ENCODE measurements at places on chromosomes 5 and 9. TPM values are rescaled to one million over a fixed set of nuclear protein-coding genes. Genes with fewer than 3 reads are reported as not detected.

DNA sequence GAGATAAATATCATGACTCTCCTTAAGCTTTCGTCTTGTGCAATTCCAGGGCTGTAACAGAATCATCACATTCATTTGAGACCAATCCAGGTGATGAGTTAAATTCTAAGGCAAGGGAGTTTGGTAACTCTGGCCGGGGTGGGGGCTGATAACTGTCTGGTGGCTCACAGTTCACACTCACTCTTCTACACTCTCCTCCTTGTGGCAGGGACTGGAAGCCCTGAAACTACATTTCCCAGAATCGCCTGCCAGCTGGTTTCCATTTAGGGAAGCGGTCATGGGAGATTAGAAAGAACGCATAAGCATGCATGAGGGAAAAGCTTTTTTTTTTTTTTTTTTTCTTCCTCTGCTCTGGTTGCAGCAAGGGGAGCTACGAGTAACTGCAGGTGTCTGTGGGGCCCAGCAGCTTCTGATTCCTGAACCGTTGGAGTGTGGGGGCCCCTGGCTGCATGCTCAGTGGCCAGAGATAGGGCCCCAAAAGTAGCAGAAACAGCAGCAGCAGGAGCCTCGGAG lies 154.8 kb upstream of the TBC1D2 start:
- DNase-seq = peak; percentile 73

DNA sequence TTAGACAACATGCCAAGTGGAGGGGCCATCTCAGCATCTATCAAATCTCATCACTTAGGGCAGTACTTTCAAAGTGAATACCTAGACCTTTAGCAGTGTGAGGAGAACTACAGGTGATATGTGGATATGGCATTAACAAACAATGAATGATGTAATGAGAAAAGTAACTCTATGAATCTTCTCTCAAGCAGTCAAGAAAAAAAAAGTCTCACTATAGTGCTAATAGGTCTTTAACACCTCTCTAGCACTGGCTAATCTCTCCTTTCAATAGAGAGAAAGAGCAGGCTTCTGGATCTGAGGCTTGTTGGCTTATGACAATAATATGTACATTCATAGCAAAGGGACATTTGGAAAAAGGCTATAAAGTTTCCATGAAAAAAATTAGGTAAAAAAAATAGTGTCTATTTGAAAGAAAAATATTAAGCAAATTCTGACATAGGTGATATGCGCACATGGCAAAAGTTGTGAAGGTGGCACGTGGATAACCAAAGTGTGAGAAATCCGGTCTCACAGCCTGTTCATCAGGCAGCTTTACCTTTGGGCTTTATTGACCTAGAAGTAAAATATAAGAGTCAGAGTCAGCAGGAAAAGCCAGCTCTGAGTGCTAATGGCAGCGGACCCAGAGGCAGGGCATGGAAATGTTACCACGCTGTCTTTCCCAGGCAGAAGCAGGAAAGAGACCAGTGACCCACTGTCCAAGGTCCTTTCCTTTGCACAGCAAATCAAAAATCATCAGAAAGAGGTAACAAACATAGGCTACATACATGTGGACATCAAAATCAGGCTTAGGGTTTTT lies 203.4 kb downstream of the EFNA5 start:
- no peak for DNase-seq

Gene LRRC14B
- not detected for polyA plus RNA-seq

DNA sequence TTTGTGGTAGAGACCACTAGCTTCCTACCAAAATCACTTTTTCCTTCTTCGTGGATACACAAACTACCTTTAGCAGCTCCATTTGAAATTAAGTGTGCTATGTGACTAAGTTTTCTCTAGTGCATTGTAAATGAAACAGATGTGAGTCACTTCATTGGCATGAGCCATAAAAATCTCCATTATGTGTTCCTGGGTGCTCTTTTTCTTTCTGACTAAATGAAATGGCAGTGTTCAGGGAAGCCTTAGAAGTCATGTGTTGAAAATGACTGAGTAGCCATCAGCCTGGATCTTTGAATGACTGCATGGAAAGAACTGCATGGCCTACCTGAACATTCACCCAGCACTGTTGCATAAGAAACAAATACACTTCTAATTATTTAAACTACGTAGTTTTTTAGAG lies 107.9 kb downstream of the NDUFAF2 start:
- DNase-seq = peak; percentile 44

Gene PCDHGA7
- 2.7 TPM for polyA plus RNA-seq

- no peak for DNase-seq
Observed at GRCh38 chr9:71685394-71685793, 82.9 kb downstream of the CEMIP2 start.

GRCh38 chr5:155147222-155147621 lies 133.7 kb downstream of the KIF4B start:
- no peak for DNase-seq

DNA sequence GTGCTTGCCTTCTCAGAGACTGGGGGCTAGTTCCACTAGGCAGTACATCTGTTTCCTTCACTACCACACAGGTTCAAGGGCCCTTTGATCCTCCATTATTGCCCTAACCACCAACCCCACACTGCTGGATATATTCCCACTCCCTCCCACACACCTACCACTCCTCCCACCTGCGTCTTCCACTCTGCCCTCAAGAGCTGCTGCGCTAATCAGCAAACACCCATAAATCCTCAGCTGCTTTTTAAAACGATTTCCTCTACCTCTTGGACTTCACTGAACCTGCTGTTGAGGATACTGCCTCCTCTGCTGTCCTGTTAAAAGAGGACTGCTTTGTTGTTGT lies 120.9 kb downstream of the MAPKAP1 start:
- DNase-seq = no peak

Gene LRRC19
- polyA plus RNA-seq = not detected

DNA sequence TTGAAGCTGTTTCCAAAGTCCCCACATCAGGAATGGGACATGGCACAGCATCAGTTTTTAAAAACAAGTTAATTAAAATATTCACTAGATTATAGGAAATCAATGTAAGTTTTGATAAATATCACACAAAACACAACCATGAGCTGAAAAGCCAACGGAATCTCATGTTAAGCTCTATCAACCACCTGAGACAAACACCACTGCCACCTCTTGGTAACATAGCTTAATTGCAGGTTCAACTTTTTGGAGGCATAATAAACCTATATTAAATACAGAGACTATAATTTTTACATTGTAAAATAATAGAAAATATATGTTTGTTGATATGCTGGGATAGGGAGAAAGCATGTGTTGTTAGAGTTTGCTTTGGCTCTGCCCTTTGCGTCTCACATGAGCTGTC lies 126.1 kb downstream of the SV2C start:
- no peak for DNase-seq

DNA sequence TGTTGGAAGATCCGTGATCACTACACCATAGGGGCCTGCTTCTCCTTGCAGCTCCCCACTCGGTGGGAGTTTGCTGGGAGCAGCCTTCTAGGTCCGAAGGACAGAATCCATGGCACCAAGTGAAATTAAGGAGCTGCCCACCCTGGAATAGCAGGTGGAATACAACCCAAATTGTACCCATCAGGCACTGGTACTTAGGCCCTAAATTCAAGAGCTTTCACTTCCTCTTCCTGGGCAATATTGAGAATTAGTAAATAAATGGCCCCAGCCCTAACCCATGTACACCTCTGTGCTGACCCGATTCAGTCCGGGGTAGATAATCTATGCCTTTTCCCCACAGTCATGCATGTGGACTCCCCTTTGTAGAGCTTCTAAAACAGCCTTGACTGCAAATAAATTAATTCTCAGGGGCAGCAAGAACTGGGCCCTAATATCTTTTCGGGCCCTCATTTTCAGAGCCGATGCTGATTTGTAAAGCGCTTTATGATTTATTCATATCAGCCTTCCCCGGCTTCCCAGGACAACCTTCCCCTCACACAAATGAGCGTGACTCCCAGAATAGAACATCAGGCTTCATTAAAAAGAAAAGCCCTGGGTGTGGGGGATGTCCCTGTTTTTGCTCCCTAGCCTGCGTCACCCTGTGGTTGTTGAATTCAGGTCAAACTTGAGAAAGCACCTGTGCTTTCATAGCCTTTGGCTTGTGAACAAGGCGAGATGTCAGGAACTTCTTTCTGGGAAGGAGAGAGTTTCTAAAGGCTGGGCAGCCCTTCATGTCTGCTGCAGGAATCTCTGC lies 126.1 kb upstream of the TBC1D2 start:
- DNase-seq = no peak

DNA sequence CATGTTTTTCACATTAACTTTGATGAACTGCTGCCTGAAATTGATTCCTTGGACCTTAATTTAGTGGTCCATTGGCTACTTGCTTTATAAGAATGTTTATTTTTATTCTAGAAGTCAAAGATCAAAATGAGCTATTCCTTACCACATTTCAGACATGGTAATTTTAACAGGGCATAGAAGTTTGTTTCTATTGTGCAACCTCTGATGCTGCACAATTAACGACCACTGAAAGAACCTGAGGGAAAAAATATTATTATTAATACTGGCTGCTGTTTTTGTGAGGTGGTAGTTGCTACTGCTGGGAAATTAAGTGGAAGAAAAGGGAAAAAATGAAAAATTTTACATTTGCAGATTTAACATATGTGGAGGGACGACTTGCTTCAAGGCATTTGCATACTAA lies 37.9 kb upstream of the RAB3C start:
- no peak for DNase-seq

DNA sequence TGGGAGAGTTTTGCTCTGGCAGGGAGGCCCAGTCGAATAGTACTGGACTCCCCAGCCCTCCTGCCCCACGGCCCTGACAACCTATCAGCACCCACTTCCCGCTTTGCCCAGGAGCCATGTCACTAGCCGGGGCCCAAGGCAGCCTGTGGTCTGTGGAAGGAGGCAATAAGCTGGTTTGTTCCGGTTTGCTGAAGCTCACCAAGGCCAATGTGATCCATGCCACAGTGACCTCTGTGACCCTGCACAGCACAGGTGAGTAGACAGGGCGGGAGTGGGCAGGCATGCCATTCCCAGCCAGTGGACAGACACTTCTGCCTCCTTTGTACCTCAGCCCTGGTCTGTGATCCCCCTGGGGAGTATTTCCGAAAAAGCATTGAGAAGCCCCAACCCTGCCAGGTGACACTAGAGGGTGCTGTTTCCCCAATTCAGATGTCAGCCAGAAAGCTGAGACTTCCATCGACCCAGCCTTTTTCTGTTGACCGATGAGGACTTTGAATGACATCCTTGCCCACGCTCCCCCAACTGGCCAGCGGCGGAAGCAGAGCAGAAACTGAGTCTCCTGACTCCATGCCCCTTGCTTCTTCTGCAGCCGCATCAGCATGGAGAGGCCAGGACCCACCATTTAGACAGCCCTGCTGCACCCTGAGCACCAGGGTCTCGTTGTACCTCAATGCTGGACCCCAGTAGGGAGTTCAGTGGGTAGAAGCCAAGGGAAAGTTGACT lies 9.6 kb downstream of the PCYOX1L start:
- no peak for DNase-seq

DNA sequence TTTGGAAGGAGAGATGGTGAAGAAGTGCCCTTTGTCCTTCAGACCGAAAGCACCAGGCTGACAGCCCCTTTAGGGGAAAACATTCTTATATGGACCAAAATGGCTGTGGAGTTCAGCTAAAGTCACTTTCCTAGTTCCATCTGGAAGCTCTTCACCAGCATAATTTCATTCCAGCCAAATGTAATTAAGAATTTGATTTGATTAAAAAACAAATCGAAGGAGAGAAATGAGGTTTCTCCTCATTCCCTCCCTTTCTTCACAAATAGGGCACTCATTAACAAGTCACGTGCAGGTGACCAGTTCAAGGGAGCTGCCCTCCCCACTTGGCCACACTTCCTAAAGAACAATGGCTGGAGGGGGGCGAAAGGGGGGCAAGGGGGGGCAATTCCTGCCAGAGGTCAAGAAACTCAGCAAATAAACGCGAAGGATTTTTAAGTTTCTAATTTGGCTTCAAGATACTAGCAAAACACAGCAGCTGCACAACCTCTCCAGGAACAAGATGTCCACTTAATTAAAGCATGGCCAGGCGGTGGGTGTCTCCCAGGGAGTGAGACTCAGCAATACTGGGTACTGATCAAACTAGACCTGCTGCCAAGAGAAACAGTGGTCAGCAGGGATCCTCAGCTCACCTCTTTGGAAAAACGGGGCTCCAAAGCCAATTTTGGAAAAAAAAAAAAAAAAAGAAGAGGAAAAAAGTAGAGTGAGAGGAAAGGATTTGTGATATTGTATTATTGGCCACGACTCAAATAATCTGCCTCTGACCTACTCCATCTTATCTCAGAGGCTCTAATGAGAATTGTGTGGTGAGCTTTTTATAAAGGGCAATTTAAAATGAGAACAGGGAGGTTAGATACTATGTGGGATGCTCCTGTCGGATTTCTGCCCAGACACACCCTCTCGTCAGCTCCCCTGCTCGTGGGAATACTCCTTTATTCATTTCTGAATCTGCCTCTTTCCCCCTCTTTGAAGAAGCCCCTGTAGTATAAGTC lies 254.3 kb downstream of the ZSWIM6 start:
- DNase-seq = no peak

DNA sequence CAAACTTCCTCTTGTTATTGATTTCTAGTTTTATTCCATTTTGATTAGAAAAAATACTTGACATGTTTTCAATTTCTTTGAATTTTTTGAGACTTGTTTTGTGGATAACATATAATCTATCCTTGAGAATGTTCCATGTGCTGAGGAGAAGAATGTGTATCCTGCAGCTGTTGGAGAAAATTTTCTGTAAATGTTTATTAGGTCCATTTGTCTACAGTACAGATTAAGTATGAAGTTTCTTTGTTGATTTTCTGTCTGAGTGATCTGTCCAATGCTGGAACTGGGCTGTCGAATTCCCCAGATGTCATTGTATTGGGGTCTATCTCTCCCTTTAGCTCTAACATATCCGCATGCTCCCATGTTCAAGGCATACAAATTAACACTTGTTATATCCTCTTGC lies 251.2 kb downstream of the CSNK1G3 start:
- no peak for DNase-seq

DNA sequence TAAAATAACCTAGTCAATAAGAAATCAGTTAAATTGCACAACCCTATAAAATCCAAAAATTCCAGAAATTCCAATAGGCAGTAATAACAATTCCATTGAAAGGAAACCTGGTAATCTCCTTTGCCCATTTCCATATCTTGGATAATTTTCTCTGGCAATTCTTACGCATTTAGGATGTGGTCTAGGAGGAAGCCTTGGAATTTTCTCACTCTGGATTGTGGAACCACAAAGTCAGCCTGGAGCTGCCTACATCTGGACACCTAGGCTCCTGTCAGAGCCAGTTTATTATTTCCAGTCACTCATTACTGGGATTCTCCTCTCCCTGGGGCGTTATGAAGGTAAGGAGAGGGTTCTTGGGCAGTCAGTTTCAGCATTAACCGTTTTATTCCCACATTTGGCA lies 40.3 kb upstream of the GNE start:
- DNase-seq = no peak

DNA sequence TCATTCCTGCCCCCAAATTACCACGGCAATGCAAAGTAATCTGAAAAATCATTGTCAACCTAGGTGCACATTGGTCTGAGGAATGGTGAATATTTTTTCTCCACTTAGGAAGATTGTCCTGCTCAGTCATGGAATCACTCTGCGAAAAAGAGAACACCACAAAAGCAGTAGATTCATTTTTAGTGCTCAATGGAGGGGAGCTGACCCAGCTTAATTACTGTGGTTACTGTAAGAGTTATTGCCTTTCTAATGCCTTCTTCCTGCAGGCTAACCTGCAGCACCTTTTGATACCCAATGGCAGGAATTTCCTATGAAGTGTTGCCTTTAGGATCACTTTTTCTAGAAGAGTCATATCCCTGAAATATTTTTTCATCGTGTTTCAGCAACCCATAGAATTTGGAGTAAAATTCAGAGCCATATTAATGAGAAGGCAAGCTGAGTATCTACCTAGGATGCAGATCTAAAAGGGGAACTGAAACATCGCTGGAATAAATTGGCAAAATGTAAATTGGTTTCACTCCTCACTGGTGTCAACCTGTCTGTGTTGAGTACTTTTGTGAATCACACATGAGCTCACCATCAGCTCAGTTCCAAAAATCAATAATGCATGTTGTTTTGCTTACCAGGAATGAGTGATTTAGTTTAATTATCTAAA lies 464.5 kb downstream of the CSNK1G3 start:
- no peak for DNase-seq

Data from AG04450 (cell line).